ENCODE measurements at places on chromosomes 7 and 10.

- no peak for DNase-seq
These were observed 758.0 kb upstream of the LRRTM3 start for GRCh38 chr10:66167816-66168215.

GRCh38 chr7:33191340-33191739, 62.0 kb downstream of the BBS9 start:
- DNase-seq, result no peak

DNA sequence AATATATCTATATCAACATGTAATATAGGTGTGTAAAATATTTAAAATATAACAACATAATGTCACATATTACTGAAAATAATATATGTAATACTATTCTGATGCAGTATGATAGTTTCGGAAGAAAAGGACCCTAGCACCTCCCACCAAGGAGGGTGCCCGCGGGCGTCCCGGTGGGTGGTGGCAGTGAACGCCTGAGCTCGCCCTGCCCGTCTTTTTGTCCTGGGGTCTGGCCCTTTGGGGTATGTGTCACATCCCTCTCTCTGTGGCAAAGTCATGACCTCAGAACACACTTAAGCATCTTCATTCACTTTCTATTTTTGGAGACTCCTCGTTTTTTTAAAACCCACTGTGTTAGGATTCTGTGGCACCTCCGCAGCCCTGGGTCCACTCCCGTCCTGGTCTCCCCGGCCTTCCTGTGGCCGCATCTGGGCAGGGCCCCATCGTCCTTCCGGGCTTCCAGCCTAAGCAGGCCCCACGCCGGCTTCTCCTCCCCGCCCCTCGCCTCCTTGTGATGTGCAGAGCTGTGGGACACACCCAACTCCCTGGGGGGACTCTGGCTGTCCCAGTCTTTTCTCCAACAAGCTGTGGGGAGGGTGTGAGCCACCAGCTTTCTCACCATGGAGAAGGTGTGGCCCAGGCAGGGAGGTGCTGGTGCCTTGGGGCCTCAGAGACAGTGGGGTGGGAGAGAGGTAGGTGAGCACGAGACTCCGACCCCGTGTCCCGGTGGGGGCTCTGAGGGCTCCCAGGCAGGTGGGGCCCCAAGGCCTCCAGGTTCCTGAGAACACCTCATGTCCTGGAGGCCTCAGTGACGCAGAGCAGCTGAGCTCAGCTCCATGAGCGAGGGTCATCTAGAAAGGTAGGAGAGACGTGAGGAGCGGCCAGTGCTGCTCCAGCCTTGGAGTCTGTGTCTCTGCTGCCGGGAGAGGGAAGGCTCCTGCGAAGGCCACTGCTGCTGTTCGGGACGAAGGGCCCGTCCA, 16.5 kb downstream of the PWWP2B start:
- no peak for DNase-seq

DNA sequence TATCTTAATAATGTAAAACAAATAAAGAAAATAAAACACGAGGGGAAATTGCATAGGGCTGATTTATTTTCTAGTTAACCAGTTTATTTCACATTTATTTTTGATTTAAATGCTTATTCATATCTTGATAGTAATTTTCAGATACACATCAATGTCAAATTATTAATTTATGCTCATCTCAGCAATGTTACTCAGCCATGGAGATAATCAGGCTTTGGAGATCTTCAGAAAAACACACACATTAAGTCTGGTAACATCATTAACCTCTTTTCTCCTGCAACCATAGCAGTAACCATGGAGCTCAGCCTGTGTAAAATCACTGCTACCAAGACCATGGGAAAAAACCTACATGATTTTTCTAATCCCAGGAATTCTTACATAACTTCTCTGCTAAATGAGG, 31.9 kb upstream of the TBX20 start:
- DNase-seq, result no peak

GRCh38 chr7:124662937-124663336, 102.7 kb downstream of the GPR37 start:
- no peak for DNase-seq
